ENCODE measurements at places on chromosomes 2 and 18.

GRCh38 chr2:191298306-191298705 lies 53.1 kb downstream of the MYO1B start:
- H3K27me3 ChIP-seq = peaks cover 11% of the 10 kb centered on the region
- DNase-seq = no peak
- no peaks in the 10 kb centered on the region for H3K4me1 ChIP-seq
- H3K4me3 ChIP-seq = no peak overlapping the region
- H3K36me3 ChIP-seq = no peaks in the 10 kb centered on the region
- no peak overlapping the region for H3K27ac ChIP-seq

- no peaks in the 10 kb centered on the region for H3K4me1 ChIP-seq
- no peak overlapping the region for H3K4me3 ChIP-seq
- no peak overlapping the region for H3K27ac ChIP-seq
Measured at GRCh38 chr2:75277111-75277510, 77.8 kb upstream of the TACR1 start.

DNA sequence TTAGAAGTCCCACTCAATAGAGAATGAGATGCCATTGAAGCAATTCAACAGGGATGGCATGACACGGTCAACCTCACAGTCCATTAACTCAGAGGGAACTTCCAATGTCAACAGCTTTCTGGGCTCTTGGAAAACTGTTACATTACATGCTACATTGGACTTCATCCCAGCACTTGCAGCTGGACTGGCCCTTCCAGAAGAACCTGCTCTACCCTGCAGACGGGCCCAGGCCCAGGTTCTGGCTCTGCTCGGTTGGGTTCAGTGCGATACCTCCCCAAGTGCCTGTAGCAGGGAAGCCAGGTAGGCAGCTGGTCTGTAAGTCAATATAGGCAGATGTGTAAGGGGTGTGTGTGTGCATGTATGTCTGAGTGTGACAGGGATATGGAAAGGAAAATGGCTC lies 12.9 kb downstream of the LAMA1 start:
- DNase-seq = no peak
- no peak overlapping the region for H3K4me3 ChIP-seq

DNA sequence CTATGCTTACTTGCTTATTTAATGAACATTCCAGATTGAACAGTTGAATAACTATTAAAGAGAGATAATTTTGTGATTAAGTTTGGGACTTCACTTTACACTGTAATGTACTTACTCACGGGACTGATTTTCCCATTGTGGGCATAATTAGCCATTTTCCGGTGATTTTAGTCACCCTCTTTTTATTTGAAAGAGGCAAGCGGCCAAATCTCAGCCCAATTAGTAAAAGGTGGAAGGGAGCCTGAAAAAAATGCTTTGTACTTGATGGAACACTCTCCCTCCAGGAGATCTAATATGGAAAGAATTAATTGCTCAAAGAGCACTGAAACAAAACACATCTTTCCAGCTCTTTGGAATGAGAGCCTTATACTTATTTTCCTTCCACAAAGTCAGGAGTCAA lies 50.2 kb downstream of the CALCRL start:
- DNase-seq = no peak
- H3K27ac ChIP-seq = no peak overlapping the region
- H3K36me3 ChIP-seq = no peaks in the 10 kb centered on the region
- H3K4me1 ChIP-seq = no peaks in the 10 kb centered on the region

DNA sequence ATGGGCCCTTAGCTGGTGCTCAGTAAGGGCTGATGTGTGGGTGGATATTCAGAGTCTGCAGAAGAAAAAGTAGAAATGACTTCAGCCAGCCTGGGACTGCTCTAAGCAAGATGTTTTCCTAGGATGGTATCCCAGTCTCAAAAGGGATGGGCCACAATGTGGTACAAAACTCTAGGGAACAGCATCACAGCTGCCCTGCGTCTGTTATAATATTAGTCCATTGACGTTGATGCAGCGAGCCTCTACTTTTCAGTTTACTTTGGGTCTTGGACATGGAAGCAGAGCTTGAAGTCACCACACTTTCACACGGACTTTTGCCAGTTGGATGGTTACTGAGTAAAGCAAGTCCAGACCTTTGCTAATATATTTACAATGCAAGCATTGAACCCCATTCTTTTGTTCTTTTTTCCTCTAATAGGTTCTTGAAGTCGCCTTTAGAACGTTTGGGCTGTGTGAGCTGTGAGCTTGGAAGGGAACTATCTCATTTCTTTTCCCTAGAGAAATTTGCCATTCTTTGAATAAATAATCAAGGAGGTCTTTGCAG lies 105.7 kb downstream of the RDH14 start:
- H3K4me1 ChIP-seq = no peaks in the 10 kb centered on the region
- peaks cover 23% of the 10 kb centered on the region for H3K27me3 ChIP-seq
- H3K4me3 ChIP-seq = no peak overlapping the region
- no peaks in the 10 kb centered on the region for H3K36me3 ChIP-seq

DNA sequence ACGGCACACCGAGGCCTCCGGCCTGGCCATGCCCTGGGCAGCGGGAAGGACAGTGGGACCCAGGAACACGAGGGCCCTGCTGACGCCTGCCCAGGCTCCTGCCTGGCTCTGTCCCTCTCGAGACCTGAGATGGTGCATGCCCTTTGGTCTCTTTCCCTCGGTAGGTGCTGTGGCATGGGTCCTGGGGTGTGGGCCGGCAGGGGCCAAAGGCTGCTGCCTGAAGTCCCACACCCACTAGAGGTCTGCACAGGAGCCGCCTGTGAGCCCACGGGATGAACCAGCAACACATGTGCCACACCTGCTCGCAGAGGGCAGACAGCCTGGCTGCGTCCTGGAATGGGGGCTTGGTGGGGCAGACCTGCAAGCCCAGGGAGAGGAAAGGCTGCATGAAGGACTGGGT lies 73.3 kb downstream of the NDUFA10 start:
- no peak for DNase-seq
- H3K4me3 ChIP-seq = no peak overlapping the region
- H3K36me3 ChIP-seq = peaks cover 3% of the 10 kb centered on the region
- peaks cover 1% of the 10 kb centered on the region for H3K4me1 ChIP-seq
- H3K27ac ChIP-seq = peak overlapping the region; percentile 51
- H3K27me3 ChIP-seq = no peaks in the 10 kb centered on the region

Measured in effector memory CD8-positive, alpha-beta T cell (primary cell).